ENCODE measurements at places on chromosomes 13 and 19.
A peak's percentile ranks its signal among the peaks of the same experiment; 100 is the strongest.

- DNase-seq = no peak
Observed at GRCh38 chr19:39829702-39830275, 4.2 kb downstream of the DYRK1B start.

GRCh38 chr19:3698974-3699740 is 1.1 kb downstream of the PIP5K1C start:
- no peak for DNase-seq

DNA sequence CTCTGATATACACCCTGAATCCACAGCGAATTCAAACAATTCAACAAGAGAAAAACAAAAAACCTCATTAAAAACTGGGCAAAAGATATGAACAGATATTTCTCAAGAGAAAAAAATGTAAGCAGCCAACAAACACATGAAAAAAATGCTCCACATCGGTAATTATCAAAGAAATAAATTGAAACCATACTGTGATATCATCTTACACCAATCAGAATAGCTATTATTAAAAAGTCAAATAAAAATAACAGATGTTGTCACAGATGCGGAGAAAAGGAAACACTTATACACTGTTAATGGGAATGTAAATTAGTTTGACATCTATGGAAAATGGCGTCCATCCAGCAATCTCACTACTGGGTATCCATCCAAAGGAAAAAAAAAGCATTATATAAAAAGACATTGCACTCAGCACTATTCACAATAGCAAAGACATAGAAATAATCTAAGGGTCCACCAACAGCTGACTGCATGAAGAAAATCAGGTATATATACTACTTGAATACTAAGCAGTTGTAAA is 1495.0 kb upstream of the PCDH20 start:
- no peak for DNase-seq

- no peak for DNase-seq
Observed at GRCh38 chr19:13983213-13983889, 22.8 kb downstream of the RFX1 start.

DNA sequence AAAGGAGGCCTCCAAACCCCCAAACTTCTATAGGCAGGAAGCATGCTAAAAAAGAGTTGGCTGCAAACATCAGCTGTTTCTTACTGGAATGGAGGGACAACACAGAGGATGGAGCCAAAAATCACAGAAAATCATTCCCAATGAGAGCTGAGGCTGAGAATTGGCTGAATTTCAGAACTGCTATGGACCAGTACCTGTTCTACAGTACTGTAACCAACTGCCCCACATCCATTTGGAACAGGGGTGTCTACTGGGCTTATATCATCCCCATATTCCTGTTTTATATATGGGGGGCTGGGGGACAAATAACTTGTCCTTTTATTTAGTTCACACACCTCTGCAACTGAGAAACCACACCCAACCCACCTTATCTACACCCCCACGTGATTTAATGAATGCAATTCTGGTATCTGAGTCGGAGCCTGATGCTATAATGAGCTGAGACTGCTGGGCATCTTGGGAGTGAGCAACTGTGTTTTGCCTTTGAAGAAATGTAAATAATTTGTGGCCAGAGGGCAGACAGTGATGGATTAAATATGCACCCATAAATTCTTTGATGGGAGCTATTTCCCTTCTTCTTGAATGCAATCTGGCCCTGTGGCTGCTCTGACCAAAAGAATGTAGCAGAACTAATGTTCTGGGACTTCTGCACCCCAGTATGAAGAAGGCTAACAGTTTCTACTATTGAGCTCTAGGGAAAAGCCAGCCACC is 82.6 kb downstream of the TBC1D4 start:
- DNase-seq = no peak

DNA sequence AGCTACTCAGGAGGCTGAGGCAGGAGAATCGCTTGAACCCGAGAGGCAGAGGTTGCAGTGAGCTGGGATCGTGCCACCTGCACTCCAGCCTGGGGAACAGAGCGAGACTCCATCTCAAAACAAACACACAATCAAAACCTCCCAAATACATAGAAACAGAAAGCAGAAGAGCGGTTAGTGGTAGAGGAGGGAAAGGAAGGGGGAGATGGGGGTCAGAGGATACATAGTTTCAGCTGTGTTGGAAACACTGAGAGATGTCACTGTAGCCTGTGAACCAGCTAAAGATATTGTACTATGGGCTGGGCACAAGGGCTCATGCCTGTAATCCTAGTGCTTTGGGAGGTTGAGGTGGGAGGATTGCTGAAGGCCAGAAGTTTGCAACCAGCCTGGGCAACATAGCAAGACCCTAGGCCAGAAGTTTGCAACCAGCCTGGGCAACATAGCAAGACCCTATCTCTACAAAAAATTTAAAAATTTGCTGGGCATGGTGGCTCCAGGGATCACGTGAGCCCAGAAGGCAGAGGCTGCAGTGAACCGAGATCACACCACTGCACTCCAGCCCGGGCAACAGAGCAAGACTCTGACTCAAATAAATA is 49.9 kb downstream of the GNG7 start:
- DNase-seq = no peak

DNA sequence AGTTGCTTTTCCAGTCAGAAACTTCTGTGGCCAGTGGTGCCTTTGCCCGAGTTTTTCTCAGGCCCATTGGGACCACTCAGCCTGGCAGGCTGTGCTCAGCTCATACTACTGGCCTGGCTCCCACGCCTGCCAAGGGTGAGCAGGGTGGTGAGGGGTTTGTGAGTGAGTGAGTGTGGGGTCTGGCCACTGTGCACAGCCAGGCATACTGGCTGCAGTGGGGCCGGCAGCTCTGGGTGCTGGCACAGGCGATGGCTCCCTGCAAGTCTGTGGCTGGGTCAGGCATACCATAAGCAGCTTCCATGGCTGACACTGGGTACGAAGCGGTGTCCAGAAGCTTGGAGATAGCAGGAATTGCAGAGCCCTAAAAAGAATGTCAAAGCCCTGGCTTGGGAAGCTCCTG is 161.0 kb downstream of the SLITRK6 start:
- no peak for DNase-seq

DNA sequence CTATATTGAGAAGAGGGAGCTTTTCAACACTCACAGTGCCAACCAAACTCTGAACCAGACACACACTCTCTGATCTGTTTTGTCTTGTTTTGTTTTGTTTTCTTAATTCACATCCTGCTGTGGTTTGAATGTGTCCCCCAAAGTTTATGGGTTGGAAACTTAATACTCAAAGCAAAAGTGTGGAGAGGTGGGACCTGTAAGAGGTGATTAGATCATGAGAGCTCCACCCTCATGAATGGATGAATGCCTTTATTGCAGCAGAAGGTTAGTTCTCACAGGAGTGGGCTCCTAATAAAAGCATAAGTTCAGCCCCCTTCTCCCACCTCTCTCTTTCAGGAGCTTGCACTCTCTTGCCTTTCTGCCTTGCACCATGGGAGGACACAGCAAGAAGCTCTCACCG is 957.1 kb downstream of the PCDH9 start:
- DNase-seq = no peak

- DNase-seq = peak; percentile 39
Observed at GRCh38 chr19:30228113-30228834, 143.9 kb upstream of the ZNF536 start.

All from HEK293T (cell line).